ENCODE measurements at places on chromosomes 3 and 15.

GRCh38 chr3:59839283-59839682 is 789.5 kb upstream of the CFAP20DC start:
- no peak for DNase-seq

DNA sequence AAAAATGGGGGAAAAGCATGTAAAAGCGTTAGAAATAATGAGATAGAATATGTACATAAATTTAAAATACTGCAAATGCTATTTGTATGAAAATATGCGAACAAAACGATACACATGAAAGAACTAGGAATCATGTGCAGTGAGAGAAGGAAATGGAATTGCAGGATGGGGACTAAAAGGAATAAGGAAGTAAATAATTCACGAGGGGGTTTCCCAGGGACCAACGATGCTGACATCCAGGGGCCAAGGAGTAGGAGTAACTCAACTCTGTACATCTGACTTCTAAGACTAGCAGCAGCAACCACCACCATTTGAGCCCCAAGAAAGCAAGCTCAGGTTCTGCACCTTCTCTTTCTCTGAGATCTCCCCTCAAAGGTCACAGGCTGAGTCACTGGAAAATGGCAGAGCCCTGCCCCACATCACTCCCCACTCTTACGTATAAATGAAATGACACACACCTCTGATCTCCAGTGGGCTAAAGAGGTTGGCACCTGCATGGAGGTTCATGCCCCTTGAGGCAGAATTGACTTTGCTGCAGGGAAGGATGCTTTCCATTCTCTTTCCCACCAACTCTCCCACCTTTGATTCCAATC is 100.0 kb upstream of the DLG1 start:
- DNase-seq = no peak

GRCh38 chr3:142958707-142959106 is 4.8 kb downstream of the PAQR9 start:
- DNase-seq = no peak

DNA sequence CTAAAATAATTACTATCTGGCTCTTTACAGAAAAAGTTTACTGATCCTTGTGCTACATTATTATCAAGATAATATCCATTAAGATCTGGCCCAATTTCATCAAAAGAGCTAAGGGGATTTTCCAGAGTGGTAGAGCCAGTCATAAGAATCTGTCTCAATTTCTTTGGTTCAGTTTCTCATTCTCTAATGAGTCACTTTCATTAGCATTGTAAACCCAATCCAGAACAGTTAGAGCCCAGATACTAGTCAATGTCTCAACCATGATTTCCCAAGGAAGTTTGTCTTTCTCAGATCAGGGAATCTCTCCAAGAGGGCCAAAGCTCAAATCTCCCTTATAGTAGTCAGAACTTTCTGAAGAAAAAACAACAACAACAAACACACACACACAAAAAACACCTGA is 131.1 kb upstream of the PPP2R3A start:
- no peak for DNase-seq

DNA sequence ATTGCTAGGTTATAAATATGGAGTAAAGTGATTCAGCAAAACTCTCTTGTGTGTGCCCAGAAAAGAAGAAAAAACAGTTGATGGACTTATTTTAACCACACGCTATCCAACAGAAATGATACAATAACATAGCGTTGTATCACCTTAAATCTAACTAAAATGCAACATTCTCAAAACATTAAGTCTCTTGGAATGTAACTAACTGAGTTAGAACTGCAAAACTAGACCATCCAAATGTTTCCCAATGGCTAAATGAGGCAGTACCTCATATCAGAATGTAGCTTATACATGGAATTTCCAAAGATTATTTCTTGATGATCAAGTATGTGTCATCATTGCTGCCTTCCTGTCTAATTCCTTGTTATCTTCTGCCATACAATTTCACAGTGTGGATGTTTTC is 187.9 kb downstream of the CNTN3 start:
- no peak for DNase-seq

- peak; percentile 72 for DNase-seq
Measured at GRCh38 chr3:30112902-30113484, 493.4 kb upstream of the TGFBR2 start.

GRCh38 chr3:45199837-45200648 is 26.0 kb downstream of the TMEM158 start:
- no peak for DNase-seq

GRCh38 chr3:66017591-66017990 is 21.1 kb downstream of the MAGI1 start:
- DNase-seq = no peak

- no peak for DNase-seq
Measured at GRCh38 chr3:111594205-111594604, 941 bp downstream of the ZBED2 start.

GRCh38 chr3:60992395-60992794 is 258.9 kb downstream of the FHIT start:
- no peak for DNase-seq

DNA sequence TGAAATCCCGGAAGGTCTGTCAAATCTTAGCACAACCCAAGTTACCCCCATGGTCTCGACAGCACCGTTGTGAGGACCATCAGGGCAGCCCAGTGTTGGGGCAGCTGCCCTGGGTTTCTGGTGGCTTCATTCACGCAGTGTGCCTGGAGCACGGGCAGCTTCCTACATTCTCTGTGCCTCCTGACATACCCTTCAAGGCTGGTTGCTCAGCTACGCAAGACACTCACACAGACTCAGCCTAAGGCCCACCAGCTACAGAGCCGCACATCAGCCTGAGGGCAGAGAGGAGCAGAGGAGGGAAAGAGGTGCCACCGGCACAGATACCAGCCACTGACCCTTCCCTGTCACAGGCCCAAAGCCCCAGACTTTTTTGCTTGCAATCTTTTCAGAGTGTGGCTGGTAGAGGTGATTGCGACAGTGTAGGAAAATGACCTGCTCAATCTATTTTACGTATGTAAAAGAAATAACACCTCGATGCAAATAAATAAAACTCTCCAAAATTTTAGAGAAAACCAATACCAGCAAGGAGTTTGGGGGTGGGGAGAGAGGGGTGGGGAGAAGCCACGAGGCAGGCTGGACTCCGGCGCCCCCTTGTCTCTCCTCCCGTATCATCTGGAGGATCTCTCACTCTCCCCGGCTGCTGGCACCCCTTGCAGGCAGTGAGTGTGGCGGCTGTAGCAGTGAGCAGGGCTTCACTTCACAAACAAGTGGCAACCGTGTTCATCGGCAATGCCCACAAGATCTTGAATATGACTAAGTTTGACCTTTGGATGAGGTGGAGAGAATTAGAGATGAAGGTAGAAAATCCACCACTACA is 12.7 kb downstream of the CSPG5 start:
- no peak for DNase-seq

- no peak for DNase-seq
Measured at GRCh38 chr3:133934996-133935842, 39.5 kb upstream of the RAB6B start.

DNA sequence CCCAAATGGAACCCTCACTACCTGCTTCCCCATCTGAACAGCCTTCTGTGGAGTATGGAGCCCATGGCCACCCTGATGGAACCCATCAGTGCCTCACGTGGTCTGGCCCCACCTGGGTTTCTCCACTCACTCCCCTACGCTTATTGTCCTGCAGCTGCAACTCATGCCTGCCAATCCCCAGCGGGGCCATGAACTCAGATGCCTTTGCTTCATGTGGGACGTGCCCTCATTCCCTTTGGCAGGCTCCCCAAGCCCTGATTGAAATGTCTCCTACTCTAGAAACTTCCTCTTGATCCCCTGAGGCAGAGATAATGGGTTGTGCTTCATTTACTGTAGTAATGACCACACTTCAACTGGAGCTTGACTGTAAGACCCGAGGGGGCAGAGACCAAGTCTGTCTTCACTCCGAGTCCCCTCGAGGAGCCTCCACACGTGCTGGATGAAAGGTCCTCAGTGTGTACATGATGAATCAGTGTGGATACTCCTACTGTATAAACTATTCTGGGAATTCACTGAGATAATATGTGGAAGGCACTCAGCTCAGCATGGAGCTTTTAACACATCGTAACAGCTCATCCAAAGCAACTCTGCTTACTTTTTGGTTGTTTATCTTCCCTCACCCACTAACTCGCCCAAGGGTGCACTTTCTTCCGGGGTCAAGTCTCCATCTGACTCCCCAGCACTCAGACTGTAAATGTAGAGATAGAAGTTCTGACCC is 232.8 kb upstream of the BHLHE40 start:
- DNase-seq = no peak

DNA sequence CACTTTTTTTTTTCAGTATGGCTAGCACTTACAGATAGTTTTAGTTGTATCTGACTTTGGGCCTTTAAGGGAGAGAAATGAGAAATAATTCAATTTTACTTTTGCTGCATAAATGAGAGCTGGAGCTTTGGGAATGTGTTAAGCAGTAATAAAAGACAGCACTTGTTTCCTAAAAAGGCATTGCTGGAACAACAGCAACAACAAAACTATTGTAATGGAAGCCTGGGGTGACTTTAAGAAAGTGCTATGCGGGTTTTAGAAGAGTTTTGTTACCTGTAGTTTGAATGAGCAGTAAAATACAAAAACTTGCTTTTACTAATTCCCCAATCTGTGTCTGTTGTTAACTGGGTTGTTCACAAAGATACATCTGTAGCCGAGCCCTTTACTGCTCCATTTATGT is 774.0 kb upstream of the ARPP21 start:
- no peak for DNase-seq

DNA sequence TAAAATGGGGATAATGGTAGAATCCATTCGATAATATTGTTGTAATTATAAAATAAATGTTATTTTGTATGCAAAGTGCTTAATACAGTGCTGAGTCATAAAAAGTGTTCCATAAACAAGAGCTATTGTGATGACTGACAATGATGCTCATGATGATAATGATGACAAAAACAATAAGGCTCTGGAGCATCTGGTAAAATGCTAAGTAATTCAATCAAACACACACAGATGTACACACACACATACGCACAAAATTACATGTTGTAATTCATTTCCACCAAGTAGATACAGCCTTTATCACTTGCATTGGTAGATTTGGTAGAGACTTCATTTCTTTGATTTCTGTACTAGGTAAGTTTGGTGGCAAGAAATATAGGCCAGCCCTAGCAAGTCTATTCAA is 163.8 kb downstream of the FHIT start:
- DNase-seq = no peak

DNA sequence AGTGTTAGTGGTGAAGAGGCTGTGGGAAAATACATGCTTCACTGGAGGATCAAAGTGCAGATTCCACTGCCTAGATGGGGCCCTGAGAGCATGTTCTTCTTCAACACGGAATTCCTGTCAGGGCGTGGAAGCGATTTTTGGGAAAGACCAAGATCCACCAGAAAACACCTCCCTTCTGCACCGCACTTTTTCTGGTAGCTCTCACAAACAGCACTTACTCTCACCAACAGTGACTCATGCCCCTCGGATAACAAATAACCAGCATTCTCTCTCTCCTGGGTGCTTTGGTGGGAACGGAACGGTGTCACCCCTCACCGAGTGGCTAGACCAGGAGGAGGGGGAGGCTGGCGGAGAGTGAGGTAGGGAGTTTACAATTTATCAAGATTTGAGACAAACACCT is 40.1 kb downstream of the ADAMTSL3 start:
- no peak for DNase-seq

DNA sequence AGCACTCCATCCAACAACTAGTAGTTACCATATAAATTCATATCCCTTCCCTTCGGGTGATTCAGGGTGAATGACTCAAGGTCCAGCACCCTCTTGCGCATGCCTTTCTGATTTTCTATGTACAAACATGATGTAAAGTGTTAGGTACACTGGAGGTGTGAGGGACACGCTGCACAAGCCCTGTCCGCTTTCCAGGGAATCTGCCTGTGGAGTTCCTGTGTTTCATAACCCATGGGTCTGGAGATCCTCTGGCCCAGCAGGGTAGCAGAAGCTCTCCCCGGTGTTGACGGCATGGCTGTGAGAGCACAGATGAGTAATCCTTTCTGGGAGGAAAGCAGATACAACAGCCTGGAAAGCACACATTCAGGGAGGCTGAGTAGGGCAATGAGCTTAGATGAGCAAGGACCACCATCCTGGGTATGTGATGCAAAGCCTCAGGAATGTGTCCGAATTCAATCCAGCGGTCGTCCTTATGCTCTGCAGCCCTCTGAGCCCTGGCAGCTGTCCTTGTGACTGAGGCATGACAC is 142.9 kb upstream of the TP63 start:
- no peak for DNase-seq

- peak; percentile 82 for DNase-seq
Measured at GRCh38 chr3:100103558-100104441, 10.5 kb downstream of the FILIP1L start.

DNA sequence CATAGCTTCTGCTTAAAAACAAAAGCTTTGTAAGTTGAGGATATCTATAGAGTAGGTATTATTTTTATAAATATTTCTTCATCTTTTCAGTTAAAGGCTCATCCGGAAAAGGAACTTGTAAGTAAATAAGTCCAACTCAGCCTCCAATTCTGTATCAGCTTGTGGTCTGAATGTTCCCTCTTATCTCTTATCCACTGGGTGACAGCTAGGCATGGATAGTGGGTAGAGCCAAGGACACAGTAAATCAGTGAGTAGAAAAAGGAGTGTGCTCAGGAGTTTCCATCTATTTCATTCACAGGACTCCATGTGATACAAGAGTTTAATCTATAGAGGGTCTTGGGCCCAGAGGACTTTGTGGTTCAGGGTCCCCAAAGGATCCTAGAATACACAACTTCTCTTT is 50.9 kb downstream of the FRMD5 start:
- no peak for DNase-seq

- no peak for DNase-seq
Measured at GRCh38 chr3:163362151-163362550, 1716.1 kb downstream of the SI start.

DNA sequence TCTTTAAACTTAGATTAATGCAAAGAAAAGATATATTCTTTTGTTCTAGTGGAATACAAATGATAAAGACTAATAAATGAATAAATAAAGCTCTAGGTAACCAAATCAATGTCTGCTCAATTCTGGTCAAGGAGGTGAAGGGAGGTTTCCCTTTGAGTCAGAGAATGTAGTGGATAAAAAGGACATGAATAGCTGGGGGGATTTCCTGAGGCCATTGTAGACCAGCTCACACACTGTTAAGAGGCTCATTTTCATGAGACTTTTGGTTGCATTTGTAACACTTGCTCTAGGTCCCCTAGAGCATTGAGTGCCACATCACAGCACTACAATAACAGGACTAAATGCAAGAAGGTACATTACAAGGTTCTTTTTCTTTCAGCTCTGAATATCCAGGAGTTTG is 170.7 kb downstream of the TIGIT start:
- DNase-seq = no peak

DNA sequence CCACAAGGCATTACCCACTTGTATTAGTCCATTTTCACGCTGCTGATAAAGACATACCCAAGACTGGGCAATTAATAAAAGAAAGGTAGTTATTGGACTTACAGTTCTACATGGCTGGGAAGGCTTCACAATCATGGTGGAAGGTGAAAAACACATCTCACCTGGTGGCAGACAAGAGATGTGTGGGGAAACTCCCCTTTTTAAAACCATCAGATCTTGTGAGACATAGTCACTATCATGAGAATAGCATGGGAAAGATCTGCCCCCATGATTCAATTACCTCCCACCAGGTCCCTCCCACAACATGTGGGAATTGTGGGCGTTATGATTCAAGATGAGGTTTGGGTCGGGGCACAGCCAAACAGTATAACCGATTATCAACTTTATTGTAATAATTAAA is 17.0 kb upstream of the CMC1 start:
- DNase-seq = no peak

- no peak for DNase-seq
Measured at GRCh38 chr15:68630211-68630555, 51.4 kb downstream of the CORO2B start.
